ENCODE measurements at places on chromosomes 7 and 10. TPM values are rescaled to one million over a fixed set of nuclear protein-coding genes. Genes with fewer than 3 reads are reported as not detected.

Gene ZNF365
- total RNA-seq: 11.0 TPM

GRCh38 chr10:103799341-103799740, 56.0 kb downstream of the SH3PXD2A start:
- H3K27me3 ChIP-seq: no peaks in the 10 kb centered on the region
- no peak for DNase-seq
- H3K4me3 ChIP-seq: no peak overlapping the region
- no peak overlapping the region for H3K27ac ChIP-seq
- H3K4me1 ChIP-seq: peaks cover 10% of the 10 kb centered on the region

Gene PHYHIPL
- 0.34 TPM for total RNA-seq

Gene LRMDA
- total RNA-seq: 2.2 TPM

Gene TMEM213
- total RNA-seq: not detected

Gene PARP12
- total RNA-seq: 58.5 TPM

- peaks cover 8% of the 10 kb centered on the region for H3K27me3 ChIP-seq
- DNase-seq: no peak
- peaks cover 8% of the 10 kb centered on the region for H3K4me1 ChIP-seq
Measured at GRCh38 chr7:449324-450019, 70.2 kb downstream of the PDGFA start.
